Effector memory CD8-positive, alpha-beta T cell (primary cell): ENCODE measurements at places on chromosomes 16 and 17.

DNA sequence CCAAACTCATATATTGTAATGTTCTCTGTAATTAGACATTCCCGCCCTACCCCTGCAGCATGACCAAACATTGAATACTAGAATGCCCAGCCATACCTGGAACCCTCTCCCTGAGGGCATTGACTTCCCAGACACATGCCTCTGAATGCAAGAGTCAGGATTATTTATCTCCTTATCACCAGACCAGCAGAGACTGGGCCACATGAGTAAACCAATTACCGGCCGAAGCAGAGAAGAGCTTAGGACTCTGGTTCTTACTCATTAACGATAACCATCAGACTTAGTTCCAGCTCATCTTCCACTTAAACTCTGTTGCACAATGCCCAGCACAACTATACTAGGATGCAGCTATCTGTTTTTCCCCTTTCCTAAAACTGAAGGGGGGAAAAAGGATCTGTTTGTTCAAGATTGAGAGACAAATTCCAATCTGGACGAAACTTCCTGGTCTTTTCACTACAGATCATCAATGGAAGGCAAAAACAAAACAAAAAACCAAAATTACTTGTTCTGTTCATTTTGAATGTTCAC lies 88.2 kb upstream of the CORO6 start:
- no peaks in the 10 kb centered on the region for H3K27me3 ChIP-seq
- H3K36me3 ChIP-seq: peaks cover 13% of the 10 kb centered on the region

- peak overlapping the region; percentile 95 for H3K4me3 ChIP-seq
- peaks cover 82% of the 10 kb centered on the region for H3K36me3 ChIP-seq
- DNase-seq: no peak
- no peaks in the 10 kb centered on the region for H3K27me3 ChIP-seq
- H3K27ac ChIP-seq: peak overlapping the region; percentile 96
Observed at GRCh38 chr17:63827801-63828221, 348 bp upstream of the FTSJ3 start.

GRCh38 chr17:78272181-78272913 lies 40.9 kb downstream of the TMEM235 start:
- no peak overlapping the region for H3K27ac ChIP-seq
- H3K36me3 ChIP-seq: peaks cover 5% of the 10 kb centered on the region
- no peak overlapping the region for H3K4me3 ChIP-seq
- H3K4me1 ChIP-seq: peaks cover 12% of the 10 kb centered on the region
- peaks cover 27% of the 10 kb centered on the region for H3K27me3 ChIP-seq

DNA sequence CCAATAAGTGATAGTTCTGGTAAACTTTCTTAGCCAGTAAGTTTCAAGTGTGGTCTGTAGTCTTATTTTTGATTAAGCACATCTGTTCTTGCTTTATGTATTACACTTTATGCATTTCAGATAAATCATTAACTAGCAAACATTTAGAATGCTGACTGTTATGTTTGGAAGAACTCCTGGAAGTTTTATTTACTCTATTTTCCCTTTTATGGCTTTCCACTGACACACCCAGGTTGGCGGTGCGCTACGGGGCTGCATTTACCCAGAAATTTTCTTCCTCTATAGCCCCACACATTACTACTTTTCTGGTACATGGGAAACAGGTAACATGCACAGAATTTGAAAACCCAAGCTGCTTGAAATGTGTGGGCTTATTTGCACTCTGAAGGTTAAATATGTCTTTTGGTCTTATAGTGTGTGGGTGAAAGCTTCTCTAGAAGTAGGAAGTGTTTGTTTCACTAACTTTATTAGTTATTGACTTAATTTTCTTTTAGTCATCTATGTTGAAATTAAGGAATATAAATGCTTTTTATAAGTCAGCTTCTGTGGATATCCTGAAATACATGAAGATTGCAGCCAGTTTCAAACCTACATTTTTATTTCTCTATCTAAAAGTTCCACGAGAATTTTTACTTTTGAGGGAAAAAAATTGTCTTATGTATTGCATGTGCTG lies 203.7 kb downstream of the PHKB start:
- no peak overlapping the region for H3K27ac ChIP-seq
- H3K27me3 ChIP-seq: no peaks in the 10 kb centered on the region
- no peak for DNase-seq
- no peak overlapping the region for H3K4me3 ChIP-seq

DNA sequence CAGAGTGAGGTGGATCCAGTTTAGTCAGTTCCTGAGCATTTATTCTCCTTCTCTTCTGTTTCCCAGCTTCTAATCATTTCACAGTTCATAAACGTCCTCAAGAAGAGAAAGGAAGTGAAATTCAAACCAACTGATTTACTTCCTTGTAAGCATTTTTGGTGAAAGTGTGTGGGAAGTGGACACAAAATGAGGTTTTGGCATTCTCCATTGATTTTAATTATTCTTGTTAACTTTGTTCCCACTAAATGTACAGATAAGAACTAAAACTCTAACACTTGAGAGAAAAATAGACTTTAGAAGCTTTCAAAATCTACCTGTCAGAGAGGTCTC lies 42.7 kb upstream of the CORO6 start:
- H3K27ac ChIP-seq: peak overlapping the region; percentile 38
- no peaks in the 10 kb centered on the region for H3K27me3 ChIP-seq
- H3K36me3 ChIP-seq: peaks cover 70% of the 10 kb centered on the region
- H3K4me3 ChIP-seq: no peak overlapping the region
- H3K4me1 ChIP-seq: no peaks in the 10 kb centered on the region

DNA sequence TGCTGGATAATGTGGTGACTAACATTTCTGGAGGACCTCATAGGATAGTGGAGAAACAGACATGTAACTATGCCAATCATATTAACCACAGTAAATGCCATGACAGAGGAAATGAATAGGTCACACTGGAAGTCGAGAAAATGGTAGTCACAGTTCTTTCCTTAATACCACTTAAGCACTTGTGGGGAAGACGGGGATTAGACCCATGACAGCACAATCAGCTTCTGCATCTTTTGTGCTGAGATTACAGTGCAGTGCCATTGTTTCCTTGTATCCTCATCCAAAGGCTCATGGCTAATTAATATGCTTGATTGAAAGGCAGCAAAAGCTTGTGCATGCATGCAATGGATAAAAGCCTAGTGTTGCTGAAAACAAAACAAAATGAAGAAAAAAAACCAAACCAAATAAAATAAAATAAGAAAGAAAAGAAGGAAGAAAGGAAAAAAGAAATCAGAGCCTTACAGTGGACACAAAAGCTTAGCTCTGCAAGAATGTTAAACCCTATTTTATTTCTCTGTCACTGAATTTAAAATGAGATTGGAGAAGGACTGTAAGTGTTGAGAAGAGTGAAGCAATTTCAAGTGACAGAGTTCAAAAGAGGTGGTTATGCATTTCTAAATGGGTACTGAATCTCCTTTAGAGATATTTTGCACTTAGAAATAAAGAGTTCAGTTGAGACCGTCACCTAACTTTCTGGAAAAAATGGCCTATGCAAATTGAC lies 1011.9 kb downstream of the CDH8 start:
- no peak overlapping the region for H3K4me3 ChIP-seq
- H3K27me3 ChIP-seq: no peaks in the 10 kb centered on the region
- H3K36me3 ChIP-seq: peaks cover 4% of the 10 kb centered on the region
- no peak overlapping the region for H3K27ac ChIP-seq

DNA sequence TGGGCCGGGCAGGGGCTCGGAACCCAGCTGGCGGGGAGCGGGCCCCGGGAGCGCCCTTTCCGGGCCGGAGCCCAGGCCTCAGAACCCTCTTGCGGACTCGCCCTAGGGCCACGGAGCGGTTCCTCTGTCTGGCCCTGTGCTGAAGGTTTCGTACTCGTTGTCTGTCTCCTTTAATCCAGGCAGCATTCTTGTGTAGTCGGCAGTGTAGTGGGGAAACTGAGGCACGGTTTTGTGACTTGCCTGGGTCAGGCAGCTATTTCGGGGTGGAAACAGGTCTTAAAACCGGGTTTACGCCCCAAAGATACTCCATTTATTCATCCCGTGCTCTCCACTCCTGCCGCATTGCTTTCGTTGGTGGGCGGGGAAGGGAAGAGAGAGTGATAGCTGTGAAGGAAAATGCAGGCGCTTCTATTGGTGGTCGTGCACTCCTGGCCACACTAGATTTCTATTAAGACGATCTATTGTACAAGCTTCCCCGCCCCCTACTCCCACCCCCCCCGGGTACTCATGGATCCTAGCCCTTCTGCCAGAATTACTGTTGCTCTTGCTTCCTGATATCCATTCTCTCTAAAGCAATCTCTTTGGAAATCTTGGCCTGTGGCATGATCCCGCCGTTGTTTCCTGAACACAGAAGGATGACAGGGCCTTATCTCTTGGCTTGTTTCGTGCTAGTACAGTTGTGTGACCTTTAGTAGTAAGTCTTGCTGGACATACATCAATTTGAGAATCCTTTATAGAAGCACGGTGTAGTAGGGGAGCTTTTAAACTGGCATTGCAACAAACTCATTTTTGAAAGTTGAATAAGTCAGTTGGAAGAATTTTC lies 751 bp downstream of the DCAF7 start:
- peak overlapping the region; percentile 96 for H3K27ac ChIP-seq
- H3K36me3 ChIP-seq: peaks cover 17% of the 10 kb centered on the region
- no peaks in the 10 kb centered on the region for H3K27me3 ChIP-seq
